Activated CD8-positive, alpha-beta T cell treated with anti-CD3 and anti-CD28 coated beads, Interleukin-2, amount 10 ng/mL, durations not matched to agents 7 days and 5 days (primary cell): ENCODE measurements at places on chromosomes 1 and 21. TPM values are rescaled to one million over a fixed set of nuclear protein-coding genes. Genes with fewer than 3 reads are reported as not detected.

GRCh38 chr1:194774535-194774934 lies 1588.1 kb upstream of the B3GALT2 start:
- no peak for DNase-seq

- no peak for DNase-seq
Measured at GRCh38 chr21:39040494-39041110, 142.6 kb downstream of the PSMG1 start.

DNA sequence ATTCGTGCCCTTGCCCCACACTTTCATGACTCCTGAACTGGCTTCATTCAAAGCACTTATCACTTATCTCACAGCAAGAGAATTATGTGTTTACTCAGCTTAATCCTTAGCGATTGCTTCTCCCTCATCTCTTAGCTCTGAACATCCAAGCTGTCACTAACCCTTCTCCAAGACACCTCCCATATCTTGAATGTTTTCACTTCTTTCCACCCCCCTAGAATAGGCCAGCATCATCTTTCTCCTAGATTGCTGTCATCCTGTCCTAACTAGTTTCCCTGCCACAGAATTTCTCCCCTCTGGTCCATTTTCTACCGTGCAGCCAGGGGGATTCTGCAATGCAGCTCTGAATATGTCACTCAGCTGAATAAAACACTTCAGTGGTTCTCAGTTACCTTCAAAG lies 68.6 kb upstream of the SPATA6 start:
- DNase-seq, result no peak

GRCh38 chr1:168585191-168585590 lies 8.8 kb downstream of the XCL1 start:
- DNase-seq, result no peak

- peak; percentile 50 for DNase-seq
Measured at GRCh38 chr1:8663915-8664329, 153.5 kb downstream of the RERE start.

DNA sequence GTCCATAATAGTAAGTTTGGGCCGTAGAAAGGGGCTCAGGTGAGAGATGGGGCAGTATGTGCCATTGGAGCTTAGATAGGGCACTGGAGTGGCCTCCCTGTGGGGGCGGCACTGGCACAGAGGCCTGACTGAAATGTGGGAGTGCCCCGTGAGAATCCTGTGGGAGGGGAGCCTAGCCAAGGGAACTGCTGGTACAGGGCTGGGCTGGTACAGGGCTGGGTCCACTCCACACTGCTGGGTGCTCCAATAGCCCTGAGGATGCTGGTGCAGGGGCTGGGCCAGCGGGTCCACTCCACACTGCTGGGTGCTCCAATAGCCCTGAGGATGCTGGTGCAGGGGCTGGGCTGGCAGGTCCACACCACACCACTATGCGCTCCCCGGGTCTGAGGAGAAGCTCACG lies 44.8 kb upstream of the PWP2 start:
- no peak for DNase-seq

- DNase-seq, result no peak
Measured at GRCh38 chr21:45303751-45304475, 16.2 kb upstream of the POFUT2 start.

- no peak for DNase-seq
Measured at GRCh38 chr1:183548116-183548515, 42.1 kb downstream of the NCF2 start.

DNA sequence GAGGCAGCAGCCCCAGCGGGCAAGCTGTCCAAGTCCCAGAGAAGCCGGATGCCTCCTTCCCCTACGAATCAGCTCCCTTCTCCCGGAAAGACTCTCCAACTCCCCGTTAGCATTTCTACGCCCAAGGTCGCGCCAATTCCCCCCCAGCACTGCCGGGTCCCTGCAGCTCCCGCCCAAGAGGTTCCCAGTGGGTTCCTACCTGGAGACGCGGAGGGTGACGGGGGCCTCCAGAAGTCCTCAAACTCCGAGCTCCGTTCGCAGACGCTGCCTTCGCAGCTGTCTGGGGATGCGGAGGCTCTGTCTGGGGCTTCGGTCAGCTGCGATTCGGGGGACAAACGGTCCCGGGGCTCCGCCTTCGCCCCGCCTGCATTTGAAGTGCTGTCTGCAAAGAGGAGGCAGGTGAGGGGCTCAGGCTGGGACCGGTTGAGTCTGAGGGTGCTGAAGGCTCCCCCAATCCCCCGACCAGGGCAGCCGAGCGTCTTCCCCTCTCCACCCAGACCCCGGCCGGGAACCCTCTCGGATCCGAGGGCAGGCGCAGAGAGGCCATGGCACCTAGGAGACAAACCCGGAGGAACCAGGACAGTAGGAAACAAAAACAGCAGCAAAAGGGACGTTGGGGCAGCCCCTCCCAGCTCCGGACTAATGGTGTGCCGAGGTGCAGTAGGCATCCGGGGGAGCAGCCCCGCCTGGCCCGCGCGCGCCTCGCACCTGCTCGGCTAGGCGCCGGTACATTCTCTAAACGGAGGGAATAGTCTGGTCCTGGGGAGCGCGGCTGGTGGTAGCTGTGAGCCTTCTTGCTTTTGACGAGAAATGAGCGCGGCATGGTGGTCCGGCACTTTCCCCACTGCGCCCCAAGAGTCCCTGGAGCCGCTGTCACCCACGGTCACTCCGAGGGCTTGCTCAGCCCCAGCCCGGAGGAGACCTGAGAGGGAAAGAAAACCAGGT lies 3.8 kb downstream of the GFI1 start:
- peak; percentile 59 for DNase-seq

- DNase-seq, result no peak
Measured at GRCh38 chr1:197838836-197839235, 63.6 kb upstream of the DENND1B start.

The COA7 gene
- 16.5 TPM for total RNA-seq

The KDF1 gene
- total RNA-seq, result not detected

The OR4F29 gene
- not detected for total RNA-seq

The ATAD3C gene
- total RNA-seq, result 1.4 TPM

The ZBTB18 gene
- 11.7 TPM for total RNA-seq
